ENCODE measurements at places on chromosomes 11 and 22.

DNA sequence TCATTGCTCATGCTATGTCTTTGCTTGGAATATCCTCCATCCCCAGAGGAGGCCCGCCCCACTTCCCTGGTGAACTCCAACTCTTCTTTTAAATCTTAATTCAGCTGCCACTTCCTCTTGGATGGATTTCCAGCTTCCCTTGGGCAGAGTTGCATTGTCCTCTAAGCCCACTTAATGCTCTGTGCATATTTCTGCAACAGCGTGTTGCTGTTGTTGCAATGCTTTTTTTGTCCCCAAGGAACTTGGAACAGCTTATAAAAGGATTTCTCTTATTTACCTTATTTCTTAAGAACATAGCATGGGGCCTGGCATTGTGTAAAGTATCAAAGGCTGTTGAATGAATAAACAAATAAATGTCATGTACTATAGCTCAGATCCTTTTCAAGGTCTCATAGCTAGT is 507.4 kb downstream of the METTL15 start:
- DNase-seq, result no peak

- no peak for DNase-seq
Observed at GRCh38 chr22:37803195-37803638, 4.5 kb upstream of the GCAT start.

GRCh38 chr11:115869780-115870431 is 365.7 kb upstream of the CADM1 start:
- no peak for DNase-seq

- DNase-seq, result no peak
Observed at GRCh38 chr22:41664951-41665350, 23.7 kb downstream of the SNU13 start.
